ENCODE measurements at places on chromosomes 3 and 15.

DNA sequence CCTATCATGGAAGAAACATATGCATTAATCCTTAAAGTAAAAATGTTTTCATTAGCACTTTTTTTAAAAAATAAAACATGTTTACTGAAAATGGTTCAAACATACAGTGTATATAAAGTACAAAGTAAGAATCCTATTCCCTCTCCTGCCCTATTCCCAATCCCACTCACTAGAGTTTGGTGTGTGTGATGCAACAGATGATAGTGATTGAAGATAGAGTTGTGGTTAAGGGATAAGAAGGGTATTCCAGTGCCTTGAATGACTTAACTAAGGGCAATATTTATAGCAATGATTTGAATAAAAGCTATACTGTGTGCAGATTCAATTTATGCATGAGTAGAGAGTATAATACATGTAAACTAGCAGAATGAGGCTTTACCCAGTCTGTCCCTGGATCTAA, 18.1 kb downstream of the ZNF280D start:
- no peak for DNase-seq

GRCh38 chr15:25850154-25851111, 12.7 kb downstream of the ATP10A start:
- no peak for DNase-seq

- DNase-seq: no peak
Observed at GRCh38 chr3:52524258-52524751, 9.4 kb downstream of the NT5DC2 start.

DNA sequence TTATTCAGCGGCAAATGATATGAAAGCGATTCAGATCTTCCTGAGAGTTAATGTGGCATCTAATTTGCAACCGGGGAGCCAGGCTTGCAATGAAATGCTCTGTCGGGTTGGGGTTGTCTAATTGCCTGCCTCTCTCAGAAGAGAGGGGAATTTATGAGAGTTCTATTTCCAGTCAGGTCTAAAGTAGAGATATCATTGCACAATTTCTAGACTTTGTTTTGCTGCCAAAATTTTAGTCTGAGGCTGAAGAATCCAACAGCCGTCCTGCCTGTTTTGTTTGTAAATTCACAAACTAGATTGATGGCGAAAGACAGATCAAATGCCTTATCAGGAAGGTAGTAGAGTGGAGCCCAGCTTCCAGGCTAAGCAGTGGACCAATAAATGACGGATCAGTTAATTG, 610 bp downstream of the LIPC start:
- no peak for DNase-seq

DNA sequence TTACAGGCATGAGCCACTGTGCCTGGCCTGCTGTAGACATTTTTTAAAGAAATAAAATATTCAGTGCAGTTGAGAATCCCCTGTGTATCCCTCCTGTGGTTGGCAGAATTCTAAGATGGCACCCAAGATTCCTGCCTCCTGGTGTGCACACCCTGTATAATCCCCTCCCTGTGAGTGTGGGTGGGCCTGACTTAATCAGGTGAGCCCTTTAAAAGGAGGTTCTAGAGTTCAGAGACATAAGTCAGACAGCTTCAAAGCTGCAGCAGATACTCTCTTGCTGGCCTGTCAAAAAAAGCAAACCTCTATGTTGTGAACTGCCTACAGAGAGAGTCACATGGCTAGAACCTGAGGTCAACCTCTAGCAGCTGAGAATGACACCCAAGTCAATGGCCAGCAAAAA, 7.0 kb upstream of the VIPR1 start:
- no peak for DNase-seq

GRCh38 chr3:150737874-150738679, 24.9 kb downstream of the SIAH2 start:
- no peak for DNase-seq

DNA sequence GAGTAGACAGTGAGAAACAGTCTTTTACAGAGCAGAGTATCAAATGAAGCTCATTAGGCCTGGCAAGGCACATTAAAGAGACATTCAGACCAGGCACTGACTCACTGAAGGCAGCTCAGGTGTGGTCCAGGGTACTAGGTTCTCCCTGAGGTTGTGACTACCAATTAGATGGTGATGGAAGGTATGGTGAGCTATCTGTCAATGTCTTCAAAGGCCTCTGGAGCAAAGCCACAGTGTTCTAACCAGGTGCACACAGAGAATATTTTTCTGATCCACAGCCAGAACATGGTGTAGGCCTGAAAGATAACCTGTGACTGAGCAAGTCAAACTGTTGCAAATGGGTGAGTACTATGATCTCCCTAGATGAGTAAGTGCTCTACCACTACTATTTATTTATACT, 51.5 kb downstream of the EOMES start:
- no peak for DNase-seq

DNA sequence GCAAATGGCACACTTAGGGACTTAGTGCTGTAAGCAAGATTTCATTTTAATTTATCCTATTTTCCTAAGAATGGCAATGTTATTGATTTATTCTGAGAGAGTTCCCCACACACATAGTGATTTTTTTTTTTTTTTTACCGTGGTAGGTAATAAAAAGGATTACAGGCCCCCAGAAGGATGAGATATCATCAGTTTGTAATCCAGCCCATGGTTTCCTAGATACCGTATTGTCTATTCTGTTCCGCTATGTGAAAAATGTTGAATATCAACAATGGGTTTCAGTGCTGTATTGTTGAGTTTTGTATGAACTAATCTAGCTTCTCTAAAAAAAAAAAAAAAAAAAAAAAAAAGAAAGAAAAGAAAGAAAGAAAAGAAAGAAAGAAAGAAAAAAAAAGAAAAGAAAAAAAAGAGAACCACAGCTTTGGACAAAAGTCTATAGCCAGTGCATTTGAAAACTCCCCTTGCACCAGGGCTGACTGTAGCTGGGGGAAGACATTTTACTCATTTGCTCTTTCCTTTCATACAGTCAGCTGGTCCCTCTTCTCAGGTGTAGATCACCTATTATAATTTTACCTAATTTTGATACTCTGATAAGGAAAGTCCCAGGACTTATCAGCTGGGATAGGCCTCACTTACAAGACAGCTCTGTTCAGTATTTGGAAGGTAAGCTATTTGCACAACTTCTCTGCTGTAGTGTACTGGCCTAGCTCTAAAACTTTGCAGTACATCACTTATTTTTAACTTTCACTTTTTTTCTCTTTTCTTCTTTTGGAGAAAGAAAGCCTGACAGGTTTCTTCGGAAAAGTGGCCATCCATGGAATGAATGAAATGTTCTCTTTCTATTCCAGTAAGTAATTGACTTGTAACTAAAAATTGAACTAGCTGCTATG, 101.4 kb upstream of the SOX2 start:
- DNase-seq: no peak

GRCh38 chr15:59150185-59150584, 45.2 kb downstream of the CCNB2 start:
- no peak for DNase-seq
